Breast epithelium (tissue), 4 donors: ENCODE measurements at places on chromosomes 2 and 18. TPM values are rescaled to one million over a fixed set of nuclear protein-coding genes. Genes with fewer than 3 reads are reported as not detected.

EPHA4 gene
- 44.2 TPM for total RNA-seq

CD8B2 gene
- under 0.01 TPM for total RNA-seq

CNDP1 gene
- total RNA-seq = 0.33 TPM

SRD5A2 gene
- total RNA-seq = 0.32 TPM

GNLY gene
- 2.0 TPM for total RNA-seq

PROKR1 gene
- total RNA-seq = 0.80 TPM

DNA sequence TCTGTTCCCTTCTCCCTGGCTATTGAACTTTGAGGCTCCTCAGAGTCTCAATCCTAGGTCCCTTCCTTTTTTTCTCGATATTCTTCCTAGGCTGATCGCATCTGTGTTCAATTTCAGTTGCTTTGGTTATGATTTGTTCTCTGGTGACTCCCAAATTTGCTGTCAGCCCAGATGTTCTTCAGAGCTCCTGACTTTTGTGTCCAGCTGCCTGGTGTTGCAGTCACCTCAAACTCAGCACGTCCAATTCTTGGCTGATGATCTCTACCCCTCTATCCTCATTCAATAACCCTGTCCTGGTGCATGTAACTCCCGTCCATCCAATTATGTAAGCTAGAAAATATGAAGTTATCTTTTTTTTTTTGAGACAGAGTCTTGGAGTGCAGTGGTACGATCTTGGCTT lies 31.4 kb downstream of the DIS3L2 start:
- no peak for DNase-seq
- H3K4me1 ChIP-seq = no peaks in the 10 kb centered on the region
- no peak overlapping the region for H3K27ac ChIP-seq
- no peaks in the 10 kb centered on the region for H3K36me3 ChIP-seq
- H3K4me3 ChIP-seq = no peak overlapping the region

DNA sequence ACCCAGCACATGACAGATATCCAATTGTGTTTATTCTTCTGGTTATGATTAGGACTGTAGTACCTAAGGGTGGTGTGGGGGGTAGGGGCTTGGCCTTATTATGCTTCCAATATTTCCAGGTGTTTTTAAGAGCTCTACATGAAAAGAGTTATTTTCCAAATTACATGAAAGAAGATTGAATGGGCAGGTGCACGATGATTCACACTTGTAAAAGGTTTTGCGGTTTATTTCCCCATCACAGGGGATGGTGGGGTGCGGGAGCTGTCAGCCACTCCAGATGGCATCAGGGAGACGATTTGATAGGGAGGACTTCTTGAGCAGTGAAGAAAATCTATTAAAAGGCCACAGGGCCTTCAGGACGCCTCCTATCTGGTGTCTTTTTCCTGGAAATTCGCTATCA lies 15.1 kb upstream of the CCBE1 start:
- H3K4me1 ChIP-seq = no peaks in the 10 kb centered on the region
- no peaks in the 10 kb centered on the region for H3K27me3 ChIP-seq
- no peak overlapping the region for H3K4me3 ChIP-seq
- no peak overlapping the region for H3K27ac ChIP-seq
- no peak for DNase-seq
- H3K36me3 ChIP-seq = no peaks in the 10 kb centered on the region

GRCh38 chr2:27194538-27195354 lies 17.1 kb upstream of the ATRAID start:
- H3K4me1 ChIP-seq = no peaks in the 10 kb centered on the region
- H3K27me3 ChIP-seq = no peaks in the 10 kb centered on the region
- no peak overlapping the region for H3K4me3 ChIP-seq
- no peak for DNase-seq

- no peak overlapping the region for H3K4me3 ChIP-seq
- H3K27ac ChIP-seq = no peak overlapping the region
- DNase-seq = no peak
- no peaks in the 10 kb centered on the region for H3K27me3 ChIP-seq
- no peaks in the 10 kb centered on the region for H3K36me3 ChIP-seq
Measured at GRCh38 chr2:221653182-221653581, 81.1 kb upstream of the EPHA4 start.
